ENCODE measurements at places on chromosomes 4 and X.

GRCh38 chrX:104195489-104196084 is 29.3 kb downstream of the FAM199X start:
- DNase-seq = no peak

DNA sequence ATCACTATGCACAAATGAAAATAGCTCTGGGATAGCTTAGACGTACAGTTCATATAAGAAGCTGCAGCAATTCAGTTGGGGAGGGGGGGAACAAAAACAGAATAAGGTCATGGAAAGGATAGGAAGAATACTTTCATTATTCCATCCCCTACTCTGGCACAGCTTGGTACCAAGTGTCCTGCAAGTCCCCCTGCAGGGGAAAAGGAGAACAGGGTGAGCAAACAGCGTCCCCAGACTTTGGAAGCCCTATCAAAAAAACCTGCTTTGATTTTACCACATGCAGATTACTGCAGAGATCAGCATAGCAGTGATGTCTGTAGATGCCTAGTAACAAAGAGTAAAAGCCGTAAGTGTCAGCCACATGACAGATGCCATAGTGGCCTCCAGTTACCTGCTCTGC is 209.4 kb upstream of the NEIL3 start:
- DNase-seq = no peak

GRCh38 chrX:40539214-40540142 is 41.3 kb upstream of the ATP6AP2 start:
- DNase-seq = no peak

DNA sequence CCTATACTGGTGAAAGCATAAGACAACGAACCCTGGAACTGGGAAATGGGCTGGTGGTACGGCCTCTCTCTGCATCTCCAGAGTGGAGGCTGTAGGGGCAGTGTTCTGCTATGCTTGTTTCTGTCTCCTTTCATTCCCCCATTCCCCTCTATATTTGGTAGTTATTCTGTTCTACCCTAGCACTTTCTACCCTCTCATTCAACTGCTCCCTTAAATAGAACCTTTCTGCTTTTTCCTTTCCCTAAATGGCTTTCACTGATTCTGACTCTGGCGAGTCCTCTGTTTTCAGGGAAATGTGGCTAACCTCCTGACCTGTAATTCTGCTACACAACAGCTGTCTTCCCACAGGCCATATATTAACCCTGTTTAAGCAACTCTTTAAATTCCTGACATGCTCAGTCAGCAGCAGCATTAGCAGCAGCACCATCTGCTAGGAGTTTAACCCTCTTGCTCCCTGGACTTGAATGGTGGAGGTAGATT is 94.2 kb downstream of the CXCL13 start:
- no peak for DNase-seq

- DNase-seq = no peak
Observed at GRCh38 chrX:40945361-40945713, 139.9 kb upstream of the USP9X start.

- DNase-seq = no peak
Observed at GRCh38 chrX:17520016-17520615, 145.1 kb downstream of the NHS start.

- no peak for DNase-seq
Observed at GRCh38 chr4:73660808-73661207, 40.6 kb upstream of the RASSF6 start.

All from NCI-H1105 (cell line).